Heart right ventricle (tissue), 16 donors: ENCODE measurements at places on chromosomes 12 and 14. TPM values are rescaled to one million over a fixed set of nuclear protein-coding genes. Genes with fewer than 3 reads are reported as not detected.

Gene ASCL1
- not detected for total RNA-seq

Gene GRIP1
- 2.9 TPM for total RNA-seq

Gene CELA1
- total RNA-seq = not detected

Gene RNASE1
- total RNA-seq = 147 TPM

GRCh38 chr12:92509156-92509738 lies 193.5 kb upstream of the PLEKHG7 start:
- H3K4me3 ChIP-seq = no peak overlapping the region
- no peak for DNase-seq
- peaks cover 44% of the 10 kb centered on the region for H3K4me1 ChIP-seq
- no peaks in the 10 kb centered on the region for H3K27me3 ChIP-seq
- no peak overlapping the region for H3K27ac ChIP-seq

- no peak for DNase-seq
- H3K36me3 ChIP-seq = no peaks in the 10 kb centered on the region
- H3K4me1 ChIP-seq = no peaks in the 10 kb centered on the region
Observed at GRCh38 chr12:42039577-42039976, 105.1 kb downstream of the GXYLT1 start.

DNA sequence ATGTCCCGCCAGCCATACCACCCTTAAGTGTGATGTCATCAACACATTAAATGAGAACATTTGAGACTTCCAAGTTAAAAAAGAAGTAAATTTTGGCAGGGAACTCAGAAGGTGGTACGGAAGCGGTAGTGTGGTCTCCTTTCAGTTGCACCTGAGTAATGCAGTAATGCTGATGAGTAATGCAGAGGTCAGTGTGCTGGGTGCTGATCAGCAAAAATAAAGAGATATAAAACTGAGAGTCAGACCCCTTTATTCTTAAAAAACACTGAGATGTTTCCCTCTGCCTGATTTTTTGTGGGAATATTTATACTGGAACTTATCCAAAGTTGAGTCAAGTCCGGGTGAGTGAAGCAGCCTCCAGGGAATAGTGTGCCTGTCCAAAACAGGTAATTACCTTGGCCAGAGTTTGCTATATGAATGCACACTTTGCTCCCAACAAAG lies 370.6 kb upstream of the PRICKLE1 start:
- H3K4me1 ChIP-seq = peaks cover 23% of the 10 kb centered on the region
- H3K4me3 ChIP-seq = no peak overlapping the region
- no peaks in the 10 kb centered on the region for H3K36me3 ChIP-seq
- no peaks in the 10 kb centered on the region for H3K27me3 ChIP-seq
- DNase-seq = no peak

GRCh38 chr12:66813137-66813892 lies 134.4 kb upstream of the GRIP1 start:
- no peak for DNase-seq
- H3K27ac ChIP-seq = no peak overlapping the region
- no peaks in the 10 kb centered on the region for H3K4me1 ChIP-seq

DNA sequence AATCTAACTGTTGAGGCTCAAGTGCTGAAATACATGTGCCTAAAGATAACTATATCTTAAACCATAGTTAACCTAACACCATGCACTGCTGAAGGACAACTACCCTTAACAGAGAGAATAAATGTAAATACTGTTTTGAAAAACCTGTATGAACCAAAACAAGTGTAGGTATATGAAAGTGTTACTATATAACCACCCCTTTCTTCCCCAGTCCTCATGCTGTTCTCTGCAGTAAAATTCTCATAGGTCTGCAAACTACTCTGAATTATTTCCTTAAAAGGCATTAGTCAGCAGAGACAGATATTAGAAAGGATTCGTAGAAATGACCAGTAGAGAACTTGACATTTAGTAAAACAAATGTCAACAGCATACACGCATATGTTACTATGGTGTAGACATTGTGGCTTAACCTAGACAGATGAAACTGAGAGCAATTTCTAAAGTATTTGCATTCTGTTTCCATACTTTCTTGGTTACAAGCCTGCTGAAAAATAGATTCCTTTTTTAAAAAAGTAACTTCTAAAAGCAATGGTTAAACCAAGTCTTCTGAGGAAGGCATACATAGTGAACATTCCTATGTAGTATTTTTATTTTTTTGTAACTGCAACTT lies 13.9 kb downstream of the CSRP2 start:
- H3K4me3 ChIP-seq = no peak overlapping the region
- no peak for DNase-seq
- no peaks in the 10 kb centered on the region for H3K27me3 ChIP-seq
- no peak overlapping the region for H3K27ac ChIP-seq

DNA sequence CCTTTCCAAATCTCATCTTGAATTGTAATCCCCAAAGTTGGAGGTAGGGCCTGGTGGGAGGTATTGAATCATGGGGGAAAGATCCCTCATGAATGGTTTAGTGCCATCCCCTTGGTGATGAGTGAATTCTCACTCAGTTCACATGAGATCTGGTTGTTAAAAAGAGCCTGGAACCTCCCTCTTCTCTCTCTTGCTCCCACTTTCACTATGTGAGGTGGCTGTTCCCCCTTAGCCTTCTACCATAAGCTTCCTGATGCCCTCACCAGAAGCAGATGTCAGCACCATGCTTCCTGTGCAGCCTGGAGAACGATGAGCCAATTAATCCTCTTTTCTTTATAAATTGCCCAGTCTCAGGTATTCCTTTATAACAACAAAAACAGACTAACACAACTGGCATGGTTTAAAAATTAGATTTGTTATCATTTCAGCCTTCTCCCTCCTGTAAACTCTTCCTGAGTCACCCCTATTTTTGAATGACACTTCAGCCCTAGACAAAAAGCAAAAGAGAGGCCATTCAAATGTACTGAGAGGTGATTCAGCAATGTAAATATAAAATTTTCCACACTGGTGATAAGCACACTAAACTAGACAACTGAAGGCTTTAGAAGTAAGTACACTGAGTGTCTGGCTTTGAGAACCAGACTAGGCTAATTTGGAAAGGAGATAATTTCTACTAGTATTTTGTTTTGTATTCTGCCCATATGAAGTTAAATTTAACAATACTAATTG lies 212.1 kb upstream of the ABCD2 start:
- H3K4me3 ChIP-seq = no peak overlapping the region
- DNase-seq = no peak
- no peak overlapping the region for H3K27ac ChIP-seq
- no peaks in the 10 kb centered on the region for H3K27me3 ChIP-seq
- no peaks in the 10 kb centered on the region for H3K36me3 ChIP-seq

GRCh38 chr14:96349286-96350075 lies 13.7 kb downstream of the ATG2B start:
- no peaks in the 10 kb centered on the region for H3K27me3 ChIP-seq
- H3K36me3 ChIP-seq = peaks cover 8% of the 10 kb centered on the region
- no peak overlapping the region for H3K4me3 ChIP-seq
- peaks cover 7% of the 10 kb centered on the region for H3K4me1 ChIP-seq
- DNase-seq = no peak

DNA sequence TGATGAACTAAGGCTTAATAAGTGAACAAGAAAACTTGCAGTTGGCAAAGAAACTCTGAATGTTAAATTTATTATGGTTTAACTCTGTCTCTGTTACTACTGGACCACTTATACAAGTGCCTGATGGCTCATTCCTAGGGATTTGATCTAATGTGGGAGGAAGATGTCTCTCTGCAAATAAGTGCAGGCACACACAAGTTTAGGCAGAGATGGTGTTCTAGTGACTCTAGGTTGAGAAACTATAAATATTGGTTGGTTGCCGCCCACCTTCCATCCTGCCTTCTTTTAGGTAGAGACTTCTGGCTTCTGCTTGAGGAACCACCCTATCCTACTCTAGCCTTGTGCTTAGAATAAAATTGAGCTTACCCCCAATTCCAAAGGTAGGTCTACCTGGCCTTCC lies 256.2 kb downstream of the PAWR start:
- H3K4me1 ChIP-seq = no peaks in the 10 kb centered on the region
- H3K27me3 ChIP-seq = no peaks in the 10 kb centered on the region
- no peaks in the 10 kb centered on the region for H3K36me3 ChIP-seq
- H3K27ac ChIP-seq = no peak overlapping the region
- no peak overlapping the region for H3K4me3 ChIP-seq

- H3K4me1 ChIP-seq = no peaks in the 10 kb centered on the region
- DNase-seq = no peak
- no peaks in the 10 kb centered on the region for H3K36me3 ChIP-seq
Observed at GRCh38 chr12:65653321-65653720, 171.0 kb upstream of the HMGA2 start.

DNA sequence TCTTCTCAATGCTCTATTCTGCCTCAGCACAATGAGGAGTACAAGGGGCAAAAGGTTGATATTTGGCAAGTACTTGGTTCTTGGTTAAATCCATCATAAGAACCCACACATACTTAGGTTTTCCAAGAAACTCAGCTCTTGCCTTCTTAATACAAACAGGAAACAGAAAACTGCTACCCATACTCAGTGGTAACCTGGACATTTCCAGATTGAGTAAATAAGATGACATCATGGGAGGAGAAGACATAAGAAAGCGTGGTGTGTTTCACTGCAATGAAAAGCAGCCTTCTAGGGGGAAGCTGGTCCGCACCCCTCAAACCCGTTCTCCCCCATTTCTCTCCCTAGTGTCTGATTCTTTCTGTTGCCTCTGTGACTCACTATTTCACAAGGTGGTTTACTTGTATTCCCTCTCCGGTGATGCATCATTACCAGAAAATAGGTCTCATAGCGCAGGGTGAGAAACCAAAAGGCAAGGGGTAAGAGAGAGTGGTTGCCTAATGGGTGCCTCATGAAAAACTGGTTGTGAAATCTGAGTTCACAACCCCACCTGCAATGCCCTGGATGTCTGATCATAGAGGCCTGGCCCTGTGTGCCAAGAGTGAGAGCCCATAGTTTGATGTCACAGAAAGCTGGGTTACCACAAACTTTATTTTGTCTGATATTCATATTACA lies 326.5 kb upstream of the TBX3 start:
- peaks cover 24% of the 10 kb centered on the region for H3K4me1 ChIP-seq
- H3K27ac ChIP-seq = no peak overlapping the region
- no peak for DNase-seq
- H3K27me3 ChIP-seq = peaks cover 14% of the 10 kb centered on the region

DNA sequence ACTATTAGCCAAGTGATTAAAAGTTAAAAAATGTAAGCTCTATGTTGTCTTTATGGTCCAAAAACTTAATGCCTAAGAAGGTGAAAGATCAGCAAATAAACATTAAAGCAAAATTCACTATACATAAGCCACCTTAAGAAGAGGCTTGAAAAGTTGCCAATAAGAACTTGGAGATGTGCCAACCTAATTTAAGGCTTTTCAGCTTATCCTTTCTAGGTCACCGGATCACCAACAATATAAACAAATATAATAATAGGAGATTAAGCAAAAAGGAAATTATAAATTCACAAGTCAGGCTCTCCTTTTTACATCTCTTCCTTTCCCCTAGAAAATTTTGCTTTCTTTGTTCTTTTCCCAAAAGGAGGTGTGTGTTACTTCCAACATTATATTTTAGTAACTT lies 30.9 kb downstream of the SLC2A3 start:
- H3K4me1 ChIP-seq = peaks cover 5% of the 10 kb centered on the region
- H3K27me3 ChIP-seq = no peaks in the 10 kb centered on the region
- no peak overlapping the region for H3K4me3 ChIP-seq
- no peaks in the 10 kb centered on the region for H3K36me3 ChIP-seq

- no peaks in the 10 kb centered on the region for H3K27me3 ChIP-seq
- H3K4me1 ChIP-seq = no peaks in the 10 kb centered on the region
- DNase-seq = no peak
- no peak overlapping the region for H3K27ac ChIP-seq
Observed at GRCh38 chr14:65472189-65472588, 59.7 kb downstream of the FUT8 start.

- H3K4me3 ChIP-seq = no peak overlapping the region
- H3K4me1 ChIP-seq = no peaks in the 10 kb centered on the region
- no peaks in the 10 kb centered on the region for H3K27me3 ChIP-seq
- H3K36me3 ChIP-seq = no peaks in the 10 kb centered on the region
- DNase-seq = no peak
Observed at GRCh38 chr14:37247791-37248461, 50.2 kb downstream of the MIPOL1 start.

GRCh38 chr12:119448611-119449131 lies 114.1 kb downstream of the CCDC60 start:
- H3K4me3 ChIP-seq = no peak overlapping the region
- H3K27ac ChIP-seq = no peak overlapping the region
- no peaks in the 10 kb centered on the region for H3K4me1 ChIP-seq
- no peaks in the 10 kb centered on the region for H3K36me3 ChIP-seq

GRCh38 chr12:12792421-12792820 lies 7.0 kb downstream of the APOLD1 start:
- H3K4me3 ChIP-seq = no peak overlapping the region
- H3K27me3 ChIP-seq = no peaks in the 10 kb centered on the region
- DNase-seq = no peak
- no peak overlapping the region for H3K27ac ChIP-seq

- H3K36me3 ChIP-seq = no peaks in the 10 kb centered on the region
- no peak overlapping the region for H3K4me3 ChIP-seq
Observed at GRCh38 chr14:25411781-25412757, 362.1 kb upstream of the STXBP6 start.

GRCh38 chr14:104370256-104370870 lies 209.2 kb upstream of the C14orf180 start:
- peak; percentile 9 for DNase-seq
- peaks cover 7% of the 10 kb centered on the region for H3K27me3 ChIP-seq
- no peaks in the 10 kb centered on the region for H3K4me1 ChIP-seq
- H3K4me3 ChIP-seq = no peak overlapping the region
- H3K27ac ChIP-seq = no peak overlapping the region
- no peaks in the 10 kb centered on the region for H3K36me3 ChIP-seq

DNA sequence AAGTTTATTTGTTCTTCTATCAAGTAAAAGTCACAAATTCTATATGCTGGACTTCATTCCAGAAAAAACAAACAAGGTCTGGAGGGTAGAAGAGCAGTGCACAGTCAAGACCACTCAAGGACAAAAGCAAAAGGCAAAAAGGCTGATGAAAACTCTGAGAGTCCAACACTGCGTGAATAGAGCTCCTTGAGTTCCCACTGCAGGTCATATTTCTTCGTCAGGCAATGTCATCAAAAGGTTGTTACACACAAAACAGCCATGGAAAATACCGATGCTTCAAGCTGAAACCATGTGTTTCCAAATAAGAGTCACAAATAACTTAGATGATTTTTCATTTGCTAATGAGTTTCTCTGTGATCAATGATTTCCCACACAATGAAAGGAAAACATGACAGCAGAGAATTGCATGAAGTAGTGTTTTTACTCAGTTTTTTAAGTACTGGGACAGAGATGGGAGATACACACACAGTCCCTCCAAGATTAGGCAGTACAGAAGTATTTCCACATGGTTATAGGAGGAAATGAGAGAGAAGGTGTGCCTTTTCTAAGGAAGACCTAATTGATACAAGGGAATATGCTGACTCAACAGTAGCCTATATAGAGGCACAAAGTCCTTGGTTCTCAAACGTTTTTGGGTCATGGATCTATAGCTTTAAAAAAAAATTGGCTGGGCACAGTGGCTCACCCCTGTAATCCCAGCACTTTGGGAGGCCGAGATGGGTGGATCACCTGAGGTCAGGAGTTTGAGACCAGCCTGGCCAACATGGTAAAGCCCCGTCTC lies 177.7 kb downstream of the MED13L start:
- no peak overlapping the region for H3K27ac ChIP-seq
- peaks cover 4% of the 10 kb centered on the region for H3K4me1 ChIP-seq
- no peak overlapping the region for H3K4me3 ChIP-seq
- H3K27me3 ChIP-seq = no peaks in the 10 kb centered on the region
- peaks cover 14% of the 10 kb centered on the region for H3K36me3 ChIP-seq
